Stimulated activated CD4-positive, alpha-beta T cell treated with anti-CD3 and anti-CD28 coated beads, Interleukin-4, amount 100 ng/mL, for 1 hour (primary cell): ENCODE measurements at places on chromosomes 13 and 19.

- no peak for DNase-seq
Observed at GRCh38 chr13:99290894-99291293, 16.3 kb downstream of the GPR183 start.

GRCh38 chr19:40223135-40223822, 3.2 kb downstream of the CCNP start:
- peak; percentile 31 for DNase-seq

DNA sequence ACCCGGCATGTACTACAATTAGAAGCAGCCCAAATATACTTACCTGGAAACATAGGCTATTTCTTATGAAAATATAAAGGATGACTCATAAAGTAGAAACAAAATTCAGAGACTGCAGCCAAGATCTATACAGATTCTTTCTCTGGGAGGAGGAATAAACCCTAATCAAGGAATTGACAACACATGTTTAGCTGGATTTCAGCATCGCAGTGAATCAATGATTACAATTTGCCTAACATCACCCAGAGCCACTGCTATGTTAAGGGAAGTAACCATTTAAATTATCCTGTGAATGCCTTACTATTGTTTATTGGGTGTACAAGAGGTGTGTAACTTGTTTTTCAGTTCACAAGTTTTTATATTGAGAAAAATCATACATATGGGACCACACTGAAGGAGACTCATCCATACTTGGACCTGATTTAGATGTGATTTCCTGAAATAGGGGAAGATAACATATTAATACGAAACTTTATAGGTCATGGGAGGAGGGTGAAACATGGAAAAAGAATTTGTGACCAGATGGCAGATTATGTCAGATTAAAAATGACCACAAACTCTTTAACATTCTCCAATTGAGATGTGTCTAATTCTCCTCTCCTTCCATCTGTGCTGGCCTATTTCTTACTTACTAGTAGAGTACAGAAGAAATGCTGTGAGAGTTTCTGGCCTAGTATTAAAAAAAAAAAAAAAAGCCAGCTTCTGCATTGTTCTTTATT, 1168.4 kb downstream of the SLITRK1 start:
- no peak for DNase-seq

- peak; percentile 65 for DNase-seq
Observed at GRCh38 chr19:47272448-47273312, 2.0 kb upstream of the INAFM1 start.

DNA sequence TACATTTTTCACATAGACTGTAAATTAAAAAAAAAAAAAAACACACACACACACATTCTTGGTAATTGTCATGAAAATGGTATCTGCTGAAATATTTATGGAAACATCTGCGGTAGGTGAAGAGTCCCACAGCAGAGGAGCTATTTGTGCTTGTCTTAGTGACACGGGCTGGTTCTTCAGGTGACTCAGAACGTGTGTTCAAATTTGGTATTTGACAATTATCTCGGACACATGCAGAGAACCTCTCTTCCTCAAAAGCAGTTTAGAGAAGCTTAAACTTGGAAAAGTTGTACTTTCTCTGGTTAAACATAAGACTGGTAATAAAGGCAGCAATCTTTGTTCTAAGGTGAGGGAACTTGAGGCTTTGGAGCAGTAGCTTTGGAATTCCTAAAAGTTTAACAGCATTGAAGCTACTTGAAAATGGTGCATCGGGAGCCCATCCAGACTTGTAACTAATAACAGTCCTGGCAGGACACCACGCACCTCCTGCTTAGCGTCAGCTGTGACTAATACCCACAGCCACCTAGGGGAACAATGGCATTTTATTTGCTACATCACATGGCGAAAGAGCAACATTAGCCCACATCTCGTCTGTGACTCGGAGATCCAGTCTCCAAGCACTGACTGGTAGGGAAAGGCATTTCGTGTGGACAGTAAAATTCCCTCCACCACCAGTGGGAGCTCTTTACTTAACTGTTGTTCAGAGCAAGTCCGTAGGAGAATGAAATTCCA, 1505.1 kb upstream of the SLC10A2 start:
- DNase-seq: no peak

GRCh38 chr19:19538061-19538784, at the start of gene CILP2:
TSS of gene CILP2 (plus strand) at chr19:19538265. CDS start at chr19:19538350, 85 bp downstream.
- DNase-seq: peak; percentile 56

GRCh38 chr19:45090034-45090433, 2.9 kb upstream of the PPP1R37 start:
- DNase-seq: no peak

DNA sequence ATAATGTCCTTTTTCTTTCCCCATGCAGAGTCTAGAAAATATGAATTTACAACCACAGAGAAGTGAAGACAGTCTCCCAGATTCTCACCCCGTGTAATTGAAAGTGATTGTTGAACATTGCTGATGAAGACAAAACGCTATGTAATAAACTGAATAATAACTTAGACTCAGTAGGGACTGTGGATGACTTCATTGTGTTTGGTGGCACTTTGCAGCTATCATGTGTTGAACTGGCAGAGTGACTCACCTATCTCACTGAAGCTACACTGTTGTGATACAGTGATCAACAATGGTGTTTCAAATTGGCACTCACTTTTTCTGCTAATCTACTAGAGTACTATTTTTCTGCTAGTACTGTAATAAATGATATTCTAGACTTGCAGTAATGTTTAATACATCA, 261.3 kb downstream of the DACH1 start:
- DNase-seq: no peak

- DNase-seq: no peak
Observed at GRCh38 chr19:37845932-37846331, 60.5 kb downstream of the WDR87 start.

DNA sequence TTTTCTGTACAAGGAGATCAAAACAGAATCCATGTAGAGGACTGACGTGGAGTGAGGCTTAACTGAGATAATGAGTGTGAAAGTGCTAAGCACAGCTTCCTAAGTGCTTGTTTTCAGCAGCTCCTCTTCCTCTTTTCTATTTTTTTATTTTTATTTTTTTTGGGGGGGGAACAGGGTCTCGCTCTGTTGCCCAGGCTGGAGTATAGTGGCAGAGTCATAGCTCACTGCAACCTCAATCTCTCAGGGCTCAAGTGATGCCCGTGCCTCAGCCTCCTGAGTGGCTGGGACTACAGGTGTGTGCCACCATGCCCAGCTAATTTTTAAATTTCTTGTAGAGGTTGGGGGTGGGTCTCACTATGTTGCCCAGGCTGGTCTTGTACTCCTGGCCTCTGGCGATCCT, 5.6 kb upstream of the FOSB start:
- no peak for DNase-seq

DNA sequence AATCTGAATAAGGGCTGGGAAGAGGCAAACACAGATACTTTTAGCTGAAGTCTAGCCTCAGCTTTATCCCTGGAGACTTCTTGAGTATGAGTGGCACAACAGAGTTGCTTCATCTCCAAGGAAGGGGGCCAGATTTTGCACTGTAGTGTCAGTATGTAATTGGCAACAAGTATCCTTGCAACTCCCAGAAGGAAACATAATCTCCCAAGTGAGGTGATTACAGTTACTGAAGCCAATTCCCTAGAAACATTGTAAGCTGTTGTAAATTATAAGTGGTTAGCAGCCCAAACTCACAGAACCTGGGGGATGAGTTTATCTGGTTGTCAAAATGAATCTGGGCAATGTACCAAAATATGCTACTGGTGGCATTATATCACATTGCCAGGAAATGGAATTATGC, 2065.7 kb upstream of the PCDH20 start:
- no peak for DNase-seq

GRCh38 chr19:18489627-18490184, 32.2 kb downstream of the ELL start:
- no peak for DNase-seq

DNA sequence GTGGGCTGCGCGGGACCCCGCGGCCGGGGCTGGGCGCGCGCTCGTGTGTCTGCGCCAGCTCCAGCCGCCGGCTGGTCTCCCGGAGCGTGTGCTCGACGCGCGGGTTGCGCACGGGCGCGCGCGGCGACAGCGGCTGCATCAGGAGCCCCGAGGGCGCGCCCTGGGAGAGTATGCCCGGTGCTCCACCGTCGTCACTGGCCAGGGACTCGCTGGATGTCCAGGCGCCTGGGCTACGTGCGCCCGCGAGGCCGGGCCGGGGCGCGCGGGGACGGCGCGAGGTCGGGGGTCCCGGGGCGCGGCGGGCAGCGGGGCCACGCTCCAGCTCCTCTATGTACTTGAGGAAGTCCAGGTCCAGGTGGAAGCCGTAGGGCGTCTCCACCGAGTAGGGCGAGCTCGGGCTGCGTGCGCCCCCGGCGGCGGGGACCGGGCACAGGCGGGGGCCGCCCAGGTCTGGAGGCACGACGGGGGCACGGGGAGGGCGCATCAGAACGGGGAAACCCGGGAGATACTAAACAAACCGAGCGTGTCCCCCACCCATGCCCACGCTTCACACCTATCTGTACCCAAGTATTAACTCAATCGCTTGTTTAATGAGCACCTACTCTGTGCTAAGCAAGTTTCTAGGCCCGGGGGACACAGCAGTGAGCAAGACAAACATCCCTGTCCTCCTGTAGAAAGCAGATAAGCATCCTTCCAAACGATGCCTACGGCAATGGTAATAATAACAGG, 7.6 kb downstream of the KANK3 start:
- peak; percentile 39 for DNase-seq

DNA sequence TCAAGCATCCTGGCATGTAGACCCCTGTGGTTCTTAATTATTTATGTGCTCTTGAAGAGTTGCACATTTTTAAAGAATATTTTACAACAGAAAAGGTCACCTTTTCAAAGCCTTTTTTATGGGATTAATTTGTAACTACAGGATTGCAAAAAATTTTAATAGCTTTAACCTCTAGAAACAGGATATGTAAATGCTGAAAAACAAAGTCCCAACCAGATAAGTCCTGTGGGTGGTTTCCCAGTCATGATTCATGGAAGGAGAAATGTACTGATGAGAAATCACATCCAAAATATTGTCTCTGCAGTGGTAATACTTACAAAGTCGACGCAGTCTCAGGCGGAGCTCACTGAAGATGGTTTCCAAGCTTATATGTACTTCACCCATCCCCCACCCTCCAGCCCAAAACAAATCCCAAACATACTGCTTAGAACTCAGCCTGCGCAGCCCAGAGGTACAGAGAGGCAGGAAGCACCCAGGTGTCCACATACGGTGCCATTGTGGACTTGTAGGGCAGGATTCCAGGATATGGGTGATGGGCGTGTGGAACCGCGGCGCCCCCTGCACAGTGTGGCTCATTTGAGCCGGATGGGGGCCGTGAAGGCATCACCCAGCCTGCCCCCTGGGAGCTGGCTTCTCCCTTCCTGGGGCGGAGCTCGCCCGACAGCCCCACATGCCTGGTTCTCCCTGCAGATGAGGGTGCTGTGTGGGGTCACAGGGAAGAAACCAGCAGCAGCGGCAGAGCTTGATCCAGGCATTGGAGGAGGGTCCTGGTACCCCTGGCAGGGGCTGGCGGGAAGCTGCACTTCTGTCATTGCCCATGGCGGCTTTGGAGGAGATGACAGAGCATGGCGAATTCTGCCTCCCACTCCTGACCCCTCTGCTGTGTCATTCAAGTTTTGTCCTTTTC, 101.2 kb downstream of the ATP11A start:
- DNase-seq: no peak

GRCh38 chr13:30112602-30113435, 194.5 kb downstream of the KATNAL1 start:
- peak; percentile 83 for DNase-seq

GRCh38 chr13:65990684-65991083, 1239.5 kb downstream of the PCDH9 start:
- DNase-seq: no peak

DNA sequence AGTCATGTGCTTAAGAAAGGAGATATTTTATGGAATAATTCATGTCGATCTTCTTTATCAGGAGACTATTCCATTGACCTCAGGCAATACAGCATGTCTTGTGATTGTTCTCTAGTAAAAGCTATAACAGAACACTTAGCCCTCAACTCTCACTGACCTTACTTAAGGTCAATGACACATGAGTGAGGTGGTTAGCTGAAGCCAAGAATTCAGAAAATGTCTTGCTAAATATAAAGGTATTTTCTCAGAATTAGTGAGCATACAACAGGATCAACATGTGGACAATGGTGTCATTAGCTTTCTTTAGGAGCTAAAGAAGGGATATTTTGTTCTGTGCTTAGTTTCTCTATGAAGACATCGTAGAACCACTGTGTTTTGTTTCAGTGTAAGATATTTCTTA, 1730.4 kb upstream of the SLC10A2 start:
- no peak for DNase-seq

DNA sequence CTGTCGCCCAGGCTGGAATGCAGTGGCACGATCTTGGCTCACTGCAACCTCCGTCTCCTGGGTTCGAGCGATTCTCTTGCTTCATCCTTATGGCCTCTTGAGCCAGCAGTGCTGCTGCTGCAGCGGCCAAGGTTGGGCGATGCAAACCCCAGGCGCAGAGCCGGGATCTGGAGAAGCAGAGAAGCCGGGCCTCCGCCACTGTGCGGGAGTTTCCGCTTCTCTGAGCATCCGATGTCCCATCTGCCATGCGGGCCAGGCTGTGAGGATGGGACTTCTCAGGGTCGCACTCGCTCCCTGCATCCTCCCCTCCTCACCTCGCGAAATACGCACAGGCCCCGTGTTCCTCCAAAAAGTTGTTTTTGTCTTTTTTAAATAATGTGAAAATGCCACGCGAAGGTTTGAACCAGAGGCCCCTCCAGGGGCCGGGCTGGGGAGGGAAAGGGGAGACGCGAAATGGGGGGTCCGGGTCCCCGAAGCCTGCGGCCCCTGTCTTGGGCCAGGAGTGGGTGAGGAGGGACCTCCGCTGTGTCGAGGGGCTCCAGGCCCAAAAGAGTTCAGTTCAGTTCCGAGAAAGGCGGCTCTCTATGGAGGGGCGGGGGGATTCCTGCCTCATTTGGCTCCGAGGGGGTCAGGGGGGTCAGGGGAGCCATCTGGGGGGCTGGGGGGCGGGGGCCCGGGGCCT, 15.9 kb downstream of the CYTH2 start:
- DNase-seq: no peak

GRCh38 chr19:52492201-52492993, 35.1 kb upstream of the ZNF808 start:
- no peak for DNase-seq

- no peak for DNase-seq
Observed at GRCh38 chr19:29497686-29498436, 27.9 kb upstream of the VSTM2B start.

DNA sequence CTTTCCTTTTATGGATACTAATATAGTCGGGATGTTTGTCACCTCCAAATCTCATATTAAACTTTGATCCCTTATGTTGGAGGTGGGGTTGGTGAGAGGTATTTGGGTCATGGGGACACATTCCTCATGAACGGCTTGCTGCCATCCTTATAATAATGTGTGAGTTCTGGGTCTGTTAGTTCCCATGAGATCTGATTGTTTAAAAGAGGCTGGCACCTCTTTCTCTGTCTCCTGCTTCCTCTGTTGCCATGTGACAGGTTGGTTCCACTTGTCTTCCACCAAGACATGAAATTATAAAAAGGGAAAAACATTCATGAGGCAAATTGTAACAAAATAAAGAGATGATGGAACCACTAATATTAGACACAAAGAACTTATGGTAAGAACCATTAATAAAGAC, 107.8 kb upstream of the ATXN8OS start:
- DNase-seq: no peak

- DNase-seq: no peak
Observed at GRCh38 chr19:55625004-55625326, 599 bp upstream of the ZNF784 start.
